Epithelial cell of prostate (primary cell): ENCODE measurements at places on chromosomes 6 and 20.

DNA sequence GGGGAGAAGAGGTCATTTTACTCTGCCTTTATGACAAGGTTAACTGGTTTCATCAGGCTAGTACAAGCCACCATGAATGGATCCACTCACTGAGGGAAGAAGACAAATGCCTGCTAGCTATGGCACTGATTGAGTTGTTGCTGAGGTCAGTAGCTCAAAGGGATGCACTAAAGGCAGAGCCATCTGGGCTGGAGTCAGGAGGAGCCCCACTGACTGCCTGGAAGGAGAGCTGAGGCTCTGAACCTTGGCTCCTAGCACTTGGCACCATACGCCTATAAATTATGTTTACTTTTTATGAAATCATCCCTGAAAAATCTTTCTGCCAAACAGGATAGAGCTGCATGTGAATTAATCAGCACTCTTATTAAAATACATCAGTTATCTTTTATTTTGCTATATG lies 104.6 kb downstream of the DTD1 start:
- DNase-seq = no peak

GRCh38 chr6:160959726-160960435 lies 31.7 kb upstream of the MAP3K4 start:
- DNase-seq = no peak

DNA sequence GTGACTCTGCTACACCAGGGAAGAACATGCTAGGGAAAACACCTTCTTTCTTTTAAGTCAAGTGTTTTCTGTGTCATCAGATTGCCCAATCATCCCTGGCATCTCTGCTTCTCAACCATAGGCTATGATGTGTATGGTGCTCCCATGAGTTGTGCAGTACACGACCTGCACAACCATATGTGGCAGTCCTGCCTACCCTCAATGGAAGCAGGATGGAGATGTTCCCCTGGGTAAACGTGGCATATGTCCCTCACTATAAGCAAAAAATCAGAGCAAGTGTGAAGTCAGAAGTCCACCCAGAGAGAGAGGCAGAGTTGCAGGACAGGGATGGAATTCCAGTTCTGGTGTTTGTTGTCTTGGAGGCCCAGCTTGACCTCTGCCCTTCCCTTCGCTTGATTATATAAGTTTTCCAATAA lies 10.3 kb upstream of the SNHG17 start:
- no peak for DNase-seq

DNA sequence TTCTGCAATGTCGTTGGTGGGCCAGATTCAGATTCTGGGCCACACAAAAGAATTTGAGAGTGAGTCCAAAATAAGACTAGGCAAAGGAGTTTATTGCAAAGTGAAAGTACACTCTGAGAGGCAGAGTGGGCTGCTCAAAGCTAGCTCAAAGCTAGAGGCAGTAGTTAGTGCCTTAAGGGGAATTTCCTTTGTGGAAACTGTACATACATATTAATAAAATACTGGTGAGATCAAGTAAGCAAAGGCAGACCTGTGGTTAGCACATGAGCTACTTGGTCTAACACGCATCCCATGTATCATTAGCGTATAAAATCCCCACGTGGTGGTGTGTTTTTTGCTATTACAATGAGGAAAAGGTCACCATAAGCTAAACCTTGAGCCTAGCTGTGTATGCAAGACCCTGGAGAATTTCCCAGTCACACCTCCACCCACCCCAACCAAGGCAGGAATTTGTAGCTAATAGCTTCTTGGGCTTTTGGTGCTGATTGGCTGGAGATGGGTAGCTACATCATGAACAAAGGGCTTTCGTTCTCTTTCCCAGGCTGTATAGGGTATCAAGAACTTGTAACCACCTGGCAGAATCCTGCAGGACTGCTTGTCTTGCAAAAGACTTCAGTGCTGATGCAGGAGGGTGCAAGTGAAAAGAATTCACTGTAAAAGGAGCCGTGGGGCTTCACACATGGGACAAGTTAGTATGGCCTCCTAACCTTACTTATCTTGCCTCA lies 14.7 kb upstream of the TRIM26 start:
- no peak for DNase-seq

GRCh38 chr6:88141561-88142296 lies 24.4 kb downstream of the CNR1 start:
- no peak for DNase-seq

- no peak for DNase-seq
Measured at GRCh38 chr20:34541264-34541901, 17.1 kb upstream of the MAP1LC3A start.
